ENCODE measurements at places on chromosomes 7 and 10.

- DNase-seq = no peak
Measured at GRCh38 chr10:24886290-24886680, 66.1 kb downstream of the PRTFDC1 start.

DNA sequence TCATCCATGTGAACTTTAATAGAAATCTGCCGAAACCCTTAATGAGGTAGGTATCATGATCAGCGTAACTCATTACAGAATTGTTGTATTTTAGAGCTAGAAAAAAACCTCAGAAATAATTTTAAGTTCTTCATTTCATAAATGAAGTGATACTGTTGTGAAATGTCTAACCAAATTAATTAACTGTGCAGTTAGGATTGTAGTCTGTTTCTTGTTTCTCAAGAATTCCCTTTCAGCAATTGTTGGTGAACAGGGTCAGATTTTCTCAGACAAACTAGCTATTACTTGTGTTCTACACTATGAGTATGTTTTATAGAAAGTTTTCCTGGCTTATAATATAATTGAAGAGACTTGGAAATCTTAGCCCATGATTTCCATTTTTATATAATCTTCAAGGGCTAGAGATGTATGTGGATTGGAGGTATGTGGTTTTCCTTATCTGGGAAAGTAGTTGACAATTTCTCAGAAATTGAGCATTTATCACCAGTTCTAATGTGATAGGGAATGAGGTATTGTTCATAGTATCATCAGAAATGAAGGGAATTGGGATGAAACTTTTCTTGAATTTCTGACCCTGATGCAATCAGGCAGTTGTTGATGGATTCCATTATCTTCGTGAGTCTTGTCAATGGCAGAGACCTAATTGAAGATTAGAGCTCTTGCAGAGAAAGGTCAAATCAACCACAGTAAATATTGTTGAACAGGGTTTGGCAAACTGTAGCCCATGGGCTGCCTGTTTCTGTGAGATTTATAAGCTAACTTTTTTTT is 55.0 kb downstream of the ST7 start:
- no peak for DNase-seq

GRCh38 chr10:22054961-22055360 is 51.4 kb upstream of the DNAJC1 start:
- DNase-seq = no peak

- DNase-seq = no peak
Measured at GRCh38 chr7:148997497-148997896, 30.8 kb downstream of the PDIA4 start.

DNA sequence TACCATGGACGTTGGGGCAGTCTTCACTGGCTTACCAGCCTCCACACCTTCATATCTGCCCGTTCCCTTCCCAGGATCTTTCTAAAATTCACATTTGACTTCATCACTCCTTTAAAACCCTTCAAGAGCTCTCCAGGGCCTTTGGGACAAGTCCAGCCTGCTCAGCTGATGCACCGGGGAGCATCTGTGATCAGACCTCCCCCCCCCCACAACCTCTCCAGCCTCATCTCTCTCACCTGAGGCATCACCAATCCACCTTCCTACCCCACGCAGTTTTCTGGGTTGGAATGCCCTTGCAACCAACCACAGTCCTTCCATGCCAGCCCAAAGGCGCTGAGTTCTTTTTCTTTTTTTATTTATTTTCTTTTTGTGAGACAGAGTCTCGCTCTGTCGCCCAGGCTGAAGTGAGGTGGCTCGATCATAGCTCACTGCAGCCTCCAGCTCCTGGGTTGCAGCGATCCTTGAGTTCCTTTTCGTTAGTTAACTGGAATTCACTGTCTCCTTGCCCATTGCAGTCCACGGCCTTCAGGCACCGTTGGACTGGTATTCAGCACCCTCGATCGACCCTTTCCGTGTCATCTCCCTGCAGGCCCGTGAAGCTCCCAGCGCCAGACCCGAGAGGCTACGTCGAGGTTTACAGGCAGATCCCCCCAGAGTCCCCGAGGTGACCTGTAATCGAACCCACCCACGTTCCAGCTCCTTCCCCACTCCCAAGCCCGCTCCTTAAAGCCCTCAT is 654 bp downstream of the ALKBH4 start:
- DNase-seq = peak; percentile 7

DNA sequence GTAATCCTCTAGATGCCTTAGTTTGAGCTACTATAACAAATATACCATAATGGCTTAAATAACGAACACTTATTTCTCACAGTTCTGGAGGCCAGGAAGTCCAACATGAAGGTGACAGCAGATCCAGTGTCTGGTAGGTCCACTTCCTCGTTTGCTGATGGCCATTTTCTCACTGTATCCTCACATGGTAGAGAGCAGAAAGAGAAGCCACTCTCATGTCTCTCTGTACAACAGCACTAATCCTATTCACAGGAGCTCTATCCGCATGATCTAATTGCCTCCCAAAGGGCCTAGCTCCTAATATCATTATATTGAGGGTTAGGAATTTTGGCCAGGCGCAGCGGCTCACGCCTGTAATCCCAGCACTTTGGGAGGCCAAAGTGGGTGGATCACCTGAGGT is 10.2 kb downstream of the HIBADH start:
- DNase-seq = no peak

DNA sequence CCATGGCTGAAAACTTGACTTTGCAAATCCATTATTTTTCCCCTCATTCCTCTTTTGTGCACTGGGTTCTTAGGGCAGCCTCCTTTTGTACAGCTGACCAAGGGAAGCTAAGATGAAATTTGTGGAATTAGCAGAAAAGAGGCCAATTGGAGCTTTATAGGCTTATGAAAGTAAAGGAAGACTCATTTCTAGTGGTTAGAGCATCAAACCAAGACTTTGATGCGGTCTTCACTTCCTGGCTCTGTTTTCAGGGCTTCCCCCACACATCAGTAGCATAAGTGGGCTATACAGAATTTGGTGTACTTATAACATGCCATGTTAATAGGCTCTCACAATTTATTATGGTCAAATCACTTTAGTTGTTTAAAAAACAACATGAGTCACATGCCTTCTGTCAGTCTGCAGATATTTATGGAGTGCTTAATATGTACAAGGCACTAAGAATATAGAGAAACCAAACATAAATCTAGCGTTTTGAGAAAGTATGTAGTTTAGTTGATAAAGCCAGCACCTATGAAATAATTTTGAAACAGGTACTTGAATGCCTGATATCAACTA is 5.7 kb downstream of the AUTS2 start:
- no peak for DNase-seq

DNA sequence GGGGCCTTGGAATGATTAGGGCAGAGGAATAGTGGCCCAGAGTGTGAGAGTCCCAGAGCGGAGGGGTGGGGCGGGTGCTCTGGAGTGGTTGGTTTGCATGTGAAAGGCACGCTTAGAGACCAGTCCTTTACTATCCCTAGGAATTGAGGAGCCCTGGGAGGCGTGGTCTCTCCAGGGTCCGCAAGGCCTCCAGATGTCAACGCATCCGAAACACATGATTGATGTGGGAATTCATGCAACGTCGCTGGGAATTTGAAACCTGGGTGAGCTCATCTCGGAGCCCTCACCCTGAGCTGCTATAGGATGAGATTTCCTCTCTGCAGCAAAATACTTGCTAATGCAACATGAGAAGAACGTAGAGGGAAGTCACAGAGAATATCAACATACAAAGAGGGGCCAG is 51.2 kb downstream of the NPTX2 start:
- DNase-seq = no peak

- peak; percentile 28 for DNase-seq
Measured at GRCh38 chr7:94391726-94392392, 2.8 kb upstream of the COL1A2 start.

DNA sequence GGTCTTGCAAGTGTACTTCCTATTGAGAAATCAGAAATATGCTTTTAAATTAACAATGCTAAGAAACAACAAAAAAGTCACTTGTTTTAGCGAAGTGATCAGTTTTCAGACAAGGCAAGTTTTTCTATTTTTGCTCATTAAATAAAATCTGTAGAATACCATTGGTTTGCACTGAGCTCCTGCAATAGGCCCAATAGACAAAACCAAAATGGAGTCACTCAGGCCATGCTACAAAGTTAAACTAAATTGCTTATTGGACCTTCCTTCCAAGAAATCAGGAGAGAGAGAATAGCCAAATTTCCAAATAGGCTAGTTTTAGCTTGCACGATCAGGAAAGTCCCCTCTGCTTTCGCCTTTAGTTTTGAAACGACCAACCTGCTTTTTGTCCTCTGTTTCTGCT is 73.4 kb upstream of the SLC13A1 start:
- DNase-seq = no peak

GRCh38 chr7:5586279-5586962 is 162.8 kb upstream of the TNRC18 start:
- no peak for DNase-seq

GRCh38 chr10:110717781-110718589 is 73.8 kb downstream of the RBM20 start:
- no peak for DNase-seq

DNA sequence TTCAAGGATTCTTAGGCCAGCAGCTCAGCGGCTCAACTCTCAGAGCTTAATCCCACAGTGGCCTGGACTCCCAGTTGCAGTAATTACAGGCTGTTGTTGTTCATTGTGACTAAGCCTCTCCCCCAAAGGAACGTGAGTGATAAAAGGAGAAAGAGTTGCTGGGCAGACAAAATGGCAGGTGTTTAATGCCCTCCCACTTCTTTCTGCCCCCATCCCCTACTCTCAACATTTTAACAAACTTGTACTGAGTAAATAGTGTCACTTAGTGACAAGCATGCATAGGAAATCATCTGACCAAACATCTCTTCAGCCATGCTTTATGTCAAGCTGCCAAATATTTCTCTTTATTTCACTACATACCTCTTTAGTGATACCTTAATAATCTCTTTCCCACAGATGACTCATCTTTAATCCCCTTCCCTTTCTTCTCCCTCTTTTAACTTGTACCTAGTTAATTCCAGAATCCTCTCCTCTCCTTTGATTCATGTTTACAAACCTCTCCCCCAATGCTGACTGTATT is 12.4 kb upstream of the MTERF1 start:
- no peak for DNase-seq

DNA sequence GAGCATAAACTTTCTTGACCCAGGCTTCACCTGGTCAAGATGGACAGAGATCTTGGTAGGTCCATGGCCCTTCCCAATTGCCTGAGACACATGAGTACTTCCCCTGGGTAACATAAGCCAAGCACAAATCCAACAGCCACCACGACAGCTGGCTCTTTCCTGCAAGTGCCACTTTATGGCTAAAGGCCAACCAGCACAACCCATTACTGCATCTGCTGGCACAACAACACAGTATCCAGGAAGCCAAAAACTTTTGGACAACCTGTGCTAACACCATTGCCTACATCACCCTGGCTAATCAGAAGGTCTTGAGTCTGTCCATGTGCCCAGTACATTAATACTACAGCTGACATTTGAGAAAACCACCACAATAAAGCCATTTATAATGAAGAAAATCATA is 548.0 kb upstream of the SEMA3D start:
- no peak for DNase-seq

GRCh38 chr10:102003541-102003940 is 52.4 kb downstream of the ARMH3 start:
- no peak for DNase-seq

- no peak for DNase-seq
Measured at GRCh38 chr10:122859527-122859926, 13.9 kb upstream of the CUZD1 start.

GRCh38 chr10:25142116-25142864 is 32.5 kb upstream of the GPR158 start:
- DNase-seq = no peak

- peak; percentile 76 for DNase-seq
Measured at GRCh38 chr7:45923290-45923689, 2.2 kb upstream of the IGFBP3 start.

DNA sequence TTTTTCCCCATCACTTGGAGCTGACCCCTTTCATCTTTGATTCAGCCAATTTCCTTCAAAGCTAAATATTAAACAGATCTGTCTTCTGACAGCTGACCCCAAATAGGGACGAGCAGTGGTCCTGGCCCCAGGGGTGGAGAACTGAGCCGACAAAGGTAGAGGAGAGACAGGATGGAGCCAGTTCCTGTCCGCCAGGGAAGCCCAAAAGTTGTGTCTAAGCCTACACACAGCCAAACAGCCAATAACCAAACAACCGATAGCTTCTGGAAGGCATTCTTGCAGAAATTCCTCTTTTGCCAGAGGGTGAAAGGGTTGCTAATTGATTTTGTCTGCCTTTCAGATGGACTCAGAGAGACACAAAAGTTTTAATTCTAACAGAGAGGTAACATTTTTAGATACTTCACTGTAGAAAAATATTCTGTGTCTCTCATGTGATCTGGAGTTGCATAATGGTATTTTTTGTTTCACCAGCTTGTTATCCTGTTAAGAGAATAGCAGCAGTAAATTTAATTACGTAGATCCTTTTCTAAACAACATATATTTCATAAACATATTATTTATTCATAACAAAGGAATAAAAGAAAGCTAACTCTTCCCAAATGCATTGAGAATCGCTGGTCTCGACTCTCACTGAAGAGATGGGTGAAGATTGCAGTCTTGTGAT is 161.7 kb upstream of the LYZL1 start:
- DNase-seq = no peak

GRCh38 chr10:23693925-23694324 is 255.1 kb downstream of the OTUD1 start:
- no peak for DNase-seq

- DNase-seq = no peak
Measured at GRCh38 chr7:83413424-83413823, 235.5 kb downstream of the SEMA3E start.

GRCh38 chr7:23268746-23269145 is 22.2 kb downstream of the GPNMB start:
- no peak for DNase-seq

DNA sequence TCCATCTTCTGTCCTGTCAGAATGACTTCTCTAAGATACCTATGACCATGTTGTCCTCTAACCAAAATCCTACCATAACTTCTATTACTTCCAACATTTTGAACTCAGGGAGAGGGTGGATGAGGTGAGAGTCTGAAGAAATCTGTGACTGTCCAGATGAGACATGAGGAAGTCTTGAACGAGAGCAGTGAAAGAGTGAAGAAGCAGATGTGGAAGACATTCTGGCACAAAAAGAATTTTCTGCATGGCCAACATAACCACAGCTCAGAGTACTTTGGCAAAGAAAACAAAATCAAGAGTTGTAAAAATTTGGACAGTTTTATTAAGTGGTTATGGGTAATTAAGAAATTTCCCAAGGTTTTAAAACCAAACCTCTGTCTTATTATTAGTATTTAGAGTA is 141.6 kb downstream of the CPEB3 start:
- no peak for DNase-seq

- no peak for DNase-seq
Measured at GRCh38 chr10:121307411-121307980, 290.7 kb downstream of the FGFR2 start.

- DNase-seq = no peak
Measured at GRCh38 chr10:93876381-93876780, 17.4 kb upstream of the SLC35G1 start.

GRCh38 chr7:1994931-1995330 is 237.8 kb downstream of the MAD1L1 start:
- no peak for DNase-seq
